Ovary (tissue), 10 donors: ENCODE measurements at places on chromosomes 2 and 18. TPM values are rescaled to one million over a fixed set of nuclear protein-coding genes. Genes with fewer than 3 reads are reported as not detected.

The ACP1 gene
- 83.9 TPM for polyA plus RNA-seq

The BIRC6 gene
- polyA plus RNA-seq: 31.6 TPM

The KCNE4 gene
- 11.3 TPM for polyA plus RNA-seq

The COPS9 gene
- 236 TPM for polyA plus RNA-seq

The UGT1A9 gene
- not detected for polyA plus RNA-seq

The GRP gene
- polyA plus RNA-seq: not detected

The ALPG gene
- polyA plus RNA-seq: not detected

The DQX1 gene
- not detected for polyA plus RNA-seq

The CDK15 gene
- polyA plus RNA-seq: 4.8 TPM

The OR6B2 gene
- not detected for polyA plus RNA-seq

The AQP12A gene
- polyA plus RNA-seq: not detected

The LRRC30 gene
- not detected for polyA plus RNA-seq

The CARF gene
- 4.4 TPM for polyA plus RNA-seq

The SCN2A gene
- polyA plus RNA-seq: 0.65 TPM

The TMEM247 gene
- not detected for polyA plus RNA-seq

The CFC1 gene
- polyA plus RNA-seq: 0.07 TPM

The EN1 gene
- not detected for polyA plus RNA-seq

The OSR1 gene
- 3.9 TPM for polyA plus RNA-seq

The PDE1A gene
- polyA plus RNA-seq: 17.8 TPM

The SKOR2 gene
- polyA plus RNA-seq: not detected

The ABHD1 gene
- polyA plus RNA-seq: 0.86 TPM

The SIGLEC15 gene
- polyA plus RNA-seq: 0.05 TPM

The TMEM163 gene
- polyA plus RNA-seq: 3.6 TPM

The PDCD1 gene
- polyA plus RNA-seq: not detected

The RMC1 gene
- polyA plus RNA-seq: 29.5 TPM

The CGREF1 gene
- polyA plus RNA-seq: 7.9 TPM

The CCDC141 gene
- 0.50 TPM for polyA plus RNA-seq

The KCNK3 gene
- 78.2 TPM for polyA plus RNA-seq

The ADD2 gene
- 0.29 TPM for polyA plus RNA-seq

The RTP5 gene
- polyA plus RNA-seq: not detected
